ENCODE measurements at places on chromosomes 2 and 18.
A peak's percentile ranks its signal among the peaks of the same experiment; 100 is the strongest.

GRCh38 chr2:85400541-85401463 lies 9.4 kb downstream of the CAPG start:
- no peak for DNase-seq

GRCh38 chr2:154698721-154699574 lies 453 bp downstream of the KCNJ3 start:
- DNase-seq = no peak

- DNase-seq = no peak
These were observed 441.4 kb downstream of the PARD3B start for GRCh38 chr2:204986641-204987040.

GRCh38 chr18:79589601-79590091 lies 90.0 kb upstream of the CTDP1 start:
- DNase-seq = no peak

- DNase-seq = no peak
These were observed 323.2 kb downstream of the CYP26B1 start for GRCh38 chr2:71824436-71824835.

- no peak for DNase-seq
These were observed 25.1 kb downstream of the ASXL2 start for GRCh38 chr2:25853038-25853638.

- DNase-seq = no peak
These were observed 20.5 kb downstream of the CARF start for GRCh38 chr2:202932425-202933138.

DNA sequence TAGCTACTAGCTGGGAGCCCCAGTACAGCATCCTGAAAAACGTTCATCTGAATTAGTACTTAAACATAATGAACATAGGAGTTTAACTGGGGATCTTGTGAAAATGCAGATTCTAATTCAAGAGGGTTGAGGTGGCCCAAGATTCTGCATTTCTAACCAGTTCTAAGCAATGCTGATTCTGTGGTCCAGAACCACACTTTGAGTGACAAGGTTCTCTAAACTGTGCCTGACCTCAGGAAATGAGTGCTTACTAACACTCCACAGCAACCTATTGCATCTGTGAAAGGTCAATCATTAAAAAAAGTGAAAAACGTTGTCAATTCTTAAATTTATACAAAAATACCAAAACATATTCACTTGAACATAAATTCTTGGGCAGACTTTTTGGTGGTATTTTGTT lies 157.1 kb upstream of the ZFP36L2 start:
- DNase-seq = no peak

DNA sequence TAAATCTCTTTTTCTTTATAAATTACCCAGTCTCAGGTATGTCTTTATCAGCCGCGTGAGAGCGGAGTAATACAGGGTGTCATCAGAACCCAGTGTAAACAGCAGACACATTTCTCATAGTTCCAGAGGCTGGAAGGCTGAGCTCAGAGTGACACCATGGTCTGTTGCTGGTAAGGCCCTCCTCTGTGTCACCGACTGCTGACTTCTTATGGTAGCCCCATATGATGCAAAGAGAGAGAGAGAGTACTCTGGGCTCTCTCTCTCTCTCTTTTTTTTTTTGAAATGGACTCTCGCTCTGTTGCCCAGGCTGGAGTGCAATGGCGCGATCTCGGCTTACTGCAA lies 60.0 kb downstream of the SNORC start:
- no peak for DNase-seq

DNA sequence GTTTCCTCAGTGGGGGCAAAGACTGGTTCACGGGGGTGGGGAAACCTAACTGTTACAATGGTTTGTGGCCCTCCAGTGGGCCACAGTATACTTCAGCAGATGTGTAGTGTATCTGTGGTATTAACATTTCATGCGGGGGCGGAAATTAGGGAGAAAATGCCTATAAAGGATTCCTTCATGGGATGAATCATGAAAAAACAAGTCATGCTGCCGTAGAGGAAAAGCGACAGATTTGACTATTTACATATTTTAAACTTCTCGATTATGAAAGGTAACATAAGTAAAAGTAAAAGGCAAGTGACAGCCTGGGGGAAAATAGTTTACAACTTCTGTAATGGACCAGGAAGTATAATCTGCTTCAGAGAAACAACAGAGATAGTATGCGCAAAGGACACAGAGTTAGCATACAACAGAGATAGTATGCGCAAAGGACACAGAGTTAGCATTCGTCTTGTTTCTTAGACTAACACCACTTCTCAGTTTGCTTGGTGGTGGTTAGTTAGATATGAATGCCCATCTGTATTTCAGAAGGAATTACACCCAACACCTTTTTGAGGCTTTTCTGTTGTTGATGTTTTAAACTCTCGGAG lies 41.1 kb downstream of the MRPS9 start:
- DNase-seq = no peak

GRCh38 chr2:140998017-140998416 lies 1132.8 kb downstream of the LRP1B start:
- no peak for DNase-seq

DNA sequence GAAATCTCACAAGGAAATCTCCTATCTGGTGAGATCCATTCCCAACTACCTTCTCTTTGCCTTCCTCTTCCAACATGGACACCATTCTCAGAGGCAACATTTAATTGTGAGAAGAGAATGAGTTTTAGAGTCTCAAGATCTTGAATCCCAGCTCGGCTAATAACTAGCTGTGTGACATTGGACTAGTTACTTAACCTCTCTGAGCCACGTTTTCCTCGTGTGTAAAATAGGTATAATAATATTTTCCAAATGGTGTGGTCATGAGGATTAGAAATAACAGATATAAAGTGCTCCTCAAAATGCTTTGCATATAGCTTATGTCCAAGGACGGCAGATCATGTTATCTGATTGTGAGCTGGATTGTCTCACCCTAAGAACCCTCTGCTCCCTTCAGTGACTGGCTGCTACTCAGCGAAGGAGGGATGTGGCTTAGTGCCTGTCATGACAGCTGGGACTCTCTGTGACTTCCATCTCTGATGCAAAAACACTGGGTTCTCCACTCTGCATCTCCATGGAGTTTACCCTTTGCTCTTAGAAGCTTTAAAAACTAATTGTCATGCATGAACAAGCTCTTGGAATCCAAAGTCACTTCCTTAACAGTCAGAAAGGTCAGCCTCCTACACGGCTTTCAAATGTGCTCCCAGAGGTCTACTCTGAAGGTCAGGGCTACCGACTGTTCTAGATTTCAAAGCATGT lies 38.4 kb upstream of the MRPL19 start:
- no peak for DNase-seq

DNA sequence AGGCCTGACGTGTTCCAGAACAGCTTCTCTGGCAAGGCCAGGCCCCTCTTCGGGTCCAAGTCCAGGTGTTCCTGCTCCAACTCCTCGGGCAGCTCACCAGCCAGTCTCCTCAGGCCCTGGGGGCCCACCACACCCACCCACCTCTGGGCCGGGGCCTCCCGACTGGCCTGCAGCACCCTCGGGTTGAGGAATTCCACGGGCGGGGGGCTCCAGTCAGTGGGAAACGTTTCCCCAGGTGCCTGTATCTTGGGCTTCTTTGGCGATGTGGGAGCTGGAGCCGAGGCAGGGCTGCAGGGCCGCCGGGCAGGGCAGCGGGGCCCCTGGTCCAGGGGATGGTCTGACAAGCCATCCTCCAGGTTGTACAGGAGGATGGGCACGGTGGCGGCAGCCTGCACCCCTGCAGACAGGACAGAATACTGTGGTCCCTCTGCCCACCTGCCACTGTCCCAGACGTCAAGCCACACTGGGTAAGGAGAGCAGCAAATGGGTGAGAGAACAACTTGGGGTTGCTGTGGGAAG lies 14.4 kb downstream of the FAM178B start:
- DNase-seq = no peak

GRCh38 chr18:6055711-6056110 lies 160.4 kb upstream of the TMEM200C start:
- DNase-seq = no peak

DNA sequence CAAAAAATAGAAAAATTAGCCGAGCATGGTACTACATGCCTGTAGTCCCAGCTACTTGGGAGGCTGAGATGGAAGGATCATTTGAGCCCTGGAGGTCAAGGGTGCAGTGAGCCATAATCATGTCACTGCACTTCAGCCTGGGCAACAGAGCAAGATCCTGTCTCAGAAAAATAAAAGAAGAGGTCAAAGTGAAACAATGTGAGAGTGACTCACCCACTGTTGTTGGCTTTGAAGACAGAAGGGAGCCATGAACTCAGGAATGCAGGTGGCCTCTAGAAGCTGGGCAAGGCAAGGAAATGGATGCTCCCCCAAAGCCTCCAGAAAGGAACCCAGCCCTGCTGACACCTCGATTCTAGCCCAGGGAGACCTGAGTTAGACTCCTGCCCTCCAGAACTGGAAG lies 3.7 kb upstream of the TMEM214 start:
- DNase-seq = no peak

- DNase-seq = no peak
These were observed 83.7 kb downstream of the SOCS6 start for GRCh38 chr18:70372450-70373041.

- no peak for DNase-seq
These were observed 186.0 kb upstream of the RAB6C start for GRCh38 chr2:129793431-129793902.

DNA sequence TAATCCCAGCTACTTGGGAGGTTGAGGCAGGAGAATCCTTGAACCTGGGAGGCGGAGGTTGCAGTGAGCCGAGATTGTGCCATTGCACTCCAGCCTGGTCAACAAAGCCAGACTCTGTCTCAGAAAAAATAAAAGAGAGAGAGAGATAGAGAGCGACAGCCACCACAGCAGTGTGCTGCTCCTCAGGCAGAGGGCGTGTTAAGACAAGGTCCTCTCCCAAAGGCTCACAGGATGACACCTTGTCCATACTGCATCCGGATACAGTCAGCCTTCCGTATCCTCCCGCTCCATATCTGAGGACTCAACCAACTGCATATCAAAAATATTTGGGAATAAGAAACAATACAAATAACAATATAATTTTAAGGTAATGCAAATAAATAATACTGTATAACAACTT lies 20.1 kb downstream of the ARL4C start:
- DNase-seq = no peak

GRCh38 chr2:42105330-42106256 lies 57.8 kb downstream of the PKDCC start:
- DNase-seq = peak; percentile 89

DNA sequence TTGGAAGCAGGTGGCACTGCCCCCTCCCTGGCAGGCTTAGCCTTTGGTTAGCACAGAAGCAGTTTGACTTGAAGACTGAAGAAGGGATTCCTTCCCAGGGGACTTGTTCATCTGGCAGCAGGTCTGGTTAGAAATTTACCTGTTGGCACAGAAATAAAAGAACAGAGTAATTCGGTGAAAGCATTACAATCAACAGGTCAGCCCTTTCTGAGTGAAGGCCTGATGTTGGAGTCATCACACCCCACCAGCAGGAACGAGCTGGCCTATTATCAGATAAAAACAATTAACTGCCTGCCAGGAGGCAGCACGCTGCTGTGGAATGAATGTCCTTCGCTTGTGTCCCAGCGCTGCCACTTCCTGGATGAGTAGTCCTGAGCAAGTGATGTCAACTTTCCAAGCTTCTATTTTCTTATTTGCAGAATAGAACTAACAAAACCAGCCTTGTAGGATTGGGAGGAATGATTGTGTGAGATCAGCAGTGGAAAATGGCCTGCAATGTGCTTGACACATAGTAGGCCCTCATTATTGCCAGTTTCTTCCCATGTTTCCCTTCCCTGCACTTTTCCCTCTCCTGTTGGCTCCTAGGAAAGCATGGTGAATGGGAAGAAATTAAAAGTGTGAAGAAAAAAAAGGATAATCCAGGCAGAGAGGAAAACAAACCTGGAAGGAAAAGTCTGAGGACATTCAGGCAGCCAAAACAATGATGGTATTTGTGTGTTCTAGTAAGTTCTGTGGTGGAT lies 29.0 kb downstream of the LGALSL start:
- no peak for DNase-seq

- no peak for DNase-seq
These were observed 14.1 kb downstream of the ZNF516 start for GRCh38 chr18:76480913-76481312.

- DNase-seq = no peak
These were observed 175.6 kb downstream of the SEPTIN10 start for GRCh38 chr2:109438146-109438545.

- no peak for DNase-seq
These were observed 11.6 kb downstream of the TTR start for GRCh38 chr18:31603315-31603714.

DNA sequence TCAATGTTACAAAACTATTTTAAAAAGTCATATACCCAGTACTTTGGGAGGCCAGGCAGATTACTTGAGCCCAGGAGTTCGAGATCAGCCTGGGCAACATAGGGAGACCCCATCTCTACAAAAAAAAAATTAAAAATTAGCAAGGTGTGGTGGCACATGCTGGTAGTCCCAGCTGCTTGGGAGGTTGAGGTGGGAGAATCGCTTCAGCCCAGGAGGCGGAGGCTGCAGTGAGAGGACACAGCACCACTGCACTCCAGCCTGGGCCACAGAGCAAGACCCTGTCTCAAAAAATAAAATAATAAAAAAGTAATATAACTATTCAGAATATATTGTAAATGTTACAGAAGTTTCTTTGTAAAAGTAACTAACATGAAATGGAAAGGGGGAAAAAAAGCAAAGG lies 1.9 kb downstream of the PASK start:
- no peak for DNase-seq

DNA sequence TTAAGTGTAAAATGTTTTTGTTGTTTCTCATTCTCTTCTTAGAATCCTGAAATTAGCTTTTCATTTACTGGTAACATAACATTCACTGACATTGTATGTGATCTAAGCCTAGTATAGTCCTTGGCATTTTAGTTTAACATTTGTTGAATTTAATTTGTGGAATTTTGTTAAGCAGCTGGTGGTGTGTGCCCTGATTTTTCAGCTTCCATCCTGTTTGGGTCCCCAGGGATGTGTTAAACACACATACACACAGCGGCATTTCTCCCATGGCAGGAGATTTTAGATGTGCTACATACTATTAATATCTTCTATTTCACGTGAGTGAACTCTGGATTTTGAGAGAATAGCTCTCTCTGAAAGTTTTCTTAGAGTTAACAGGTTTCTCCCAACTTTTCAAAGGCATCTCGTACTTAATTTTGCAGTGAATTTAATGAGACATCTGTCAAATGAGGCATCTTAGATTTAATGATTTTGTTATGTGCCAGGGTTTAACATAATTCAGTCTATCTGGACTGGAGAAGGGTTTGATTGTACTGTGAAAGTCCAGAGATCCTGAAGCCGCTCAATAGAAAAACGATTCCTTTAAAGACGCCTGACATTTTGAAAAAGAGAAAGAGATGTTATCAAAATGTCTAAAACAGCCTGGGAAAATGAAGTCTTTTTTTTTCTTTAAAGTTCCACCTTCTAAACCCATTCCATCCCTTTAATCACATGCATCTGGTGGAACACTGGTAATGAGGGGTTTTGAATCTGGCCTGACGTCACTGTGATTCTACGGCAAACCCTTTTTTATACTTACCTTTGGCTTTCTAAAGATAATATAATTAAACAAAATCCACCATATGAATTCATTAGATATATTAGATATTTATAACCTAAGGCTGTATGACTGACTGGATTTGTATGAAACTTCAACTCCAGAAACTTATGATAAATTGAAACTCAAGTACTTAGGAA lies 6.8 kb downstream of the PHLPP1 start:
- no peak for DNase-seq

Data from CD4-positive, alpha-beta T cell treated with Interleukin-4 for 1 hour (primary cell).